ENCODE measurements at places on chromosomes 6 and 20.

DNA sequence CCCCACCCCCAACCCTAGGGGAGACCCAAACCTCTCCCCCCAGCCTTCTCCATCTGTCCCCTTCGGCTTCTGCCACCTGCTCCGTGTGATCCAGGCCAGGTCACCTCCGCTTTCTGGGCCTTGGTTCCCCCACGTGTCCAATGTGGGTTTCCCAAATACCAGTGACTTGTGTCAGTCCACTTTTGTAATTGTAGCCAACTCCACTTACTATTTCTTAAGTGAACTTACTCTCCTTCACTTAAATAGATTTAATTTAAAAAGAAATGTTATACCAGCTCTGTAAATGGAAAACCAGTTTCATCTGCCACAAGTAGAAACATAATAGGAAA, 10.0 kb upstream of the FAM110A start:
- no peak for DNase-seq

GRCh38 chr6:147852772-147853171, 344.3 kb downstream of the SAMD5 start:
- no peak for DNase-seq

DNA sequence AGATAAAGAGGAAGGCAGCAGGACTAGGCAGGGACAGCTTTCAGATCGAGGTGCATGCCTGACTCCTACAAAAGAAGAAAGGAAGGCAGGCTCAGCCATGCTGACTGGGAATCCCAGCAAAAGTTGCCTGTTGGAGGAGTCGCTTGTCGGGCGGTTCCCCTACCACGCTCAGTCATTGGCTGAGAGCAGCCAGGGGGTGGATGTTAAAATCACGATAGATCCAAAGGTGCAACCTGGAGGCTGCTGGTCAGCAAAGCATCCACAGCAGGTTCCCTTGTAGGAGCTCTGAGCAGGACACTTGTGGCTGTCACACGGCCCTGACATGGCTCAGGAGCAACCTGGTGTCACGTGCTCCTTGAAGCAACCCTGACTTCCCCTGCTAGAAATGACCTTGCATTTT, 74.6 kb downstream of the ISM1 start:
- DNase-seq = no peak

- no peak for DNase-seq
Observed at GRCh38 chr6:168179133-168179532, 100.1 kb upstream of the FRMD1 start.

GRCh38 chr6:112049026-112049799, 4.7 kb upstream of the CCN6 start:
- peak; percentile 34 for DNase-seq

DNA sequence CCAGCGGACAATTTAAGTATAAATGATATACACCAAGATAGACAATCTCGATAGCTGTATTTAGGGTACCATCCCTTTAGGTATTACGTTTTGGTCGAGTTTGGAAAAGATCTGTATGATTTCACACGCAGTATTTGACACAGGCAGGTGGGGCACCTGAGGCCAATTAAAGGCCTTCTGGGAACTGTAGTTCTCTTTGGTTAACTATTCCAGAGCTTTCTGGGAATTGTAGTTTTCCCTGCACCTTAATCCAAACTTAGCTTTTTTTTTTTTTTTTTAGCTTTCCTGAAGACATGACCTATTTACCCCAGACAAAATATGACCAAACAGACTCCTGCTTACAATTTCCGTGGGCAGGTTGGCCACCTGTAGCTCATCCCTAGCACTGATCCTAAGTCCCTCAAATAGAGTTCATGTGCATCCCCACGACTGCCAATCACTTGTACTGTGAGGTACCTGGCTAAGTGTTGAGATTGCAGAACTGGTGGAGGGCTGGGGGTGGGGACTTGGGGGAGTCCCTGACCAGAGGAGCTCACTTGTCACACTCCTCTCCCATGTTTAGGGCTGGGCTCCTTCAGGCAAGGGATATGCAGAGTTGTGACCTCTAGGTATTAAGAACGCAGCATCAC, 999 bp upstream of the EHMT2 start:
- peak; percentile 12 for DNase-seq
